ENCODE measurements at places on chromosomes 5 and 9.

GRCh38 chr5:180097926-180098325 lies 26.4 kb upstream of the RNF130 start:
- DNase-seq = no peak

DNA sequence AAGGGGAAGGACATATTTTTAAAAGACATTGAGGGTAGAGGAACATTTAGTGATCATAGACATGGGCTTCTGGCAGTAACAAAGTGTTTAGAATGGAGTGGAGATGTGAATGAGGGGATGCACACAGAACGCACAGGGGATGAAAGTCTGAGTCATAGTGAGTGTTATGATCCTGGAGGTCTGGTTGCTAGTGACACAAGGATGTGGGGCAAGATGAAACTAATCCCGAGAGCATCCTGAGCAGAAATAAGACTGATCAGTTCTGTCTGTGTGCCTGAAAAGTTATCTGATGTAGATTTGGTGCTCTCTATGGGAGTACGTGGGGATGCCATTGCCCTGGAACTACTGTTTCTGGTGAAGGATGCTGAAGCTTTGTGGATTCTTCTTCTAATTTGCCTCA lies 141.1 kb downstream of the CHSY3 start:
- no peak for DNase-seq

GRCh38 chr9:122229485-122229837 lies 704 bp upstream of the LHX6 start:
- no peak for DNase-seq

GRCh38 chr9:4196376-4196775 lies 103.5 kb downstream of the GLIS3 start:
- DNase-seq = no peak

GRCh38 chr5:110321117-110321516 lies 405.4 kb downstream of the TMEM232 start:
- DNase-seq = no peak

DNA sequence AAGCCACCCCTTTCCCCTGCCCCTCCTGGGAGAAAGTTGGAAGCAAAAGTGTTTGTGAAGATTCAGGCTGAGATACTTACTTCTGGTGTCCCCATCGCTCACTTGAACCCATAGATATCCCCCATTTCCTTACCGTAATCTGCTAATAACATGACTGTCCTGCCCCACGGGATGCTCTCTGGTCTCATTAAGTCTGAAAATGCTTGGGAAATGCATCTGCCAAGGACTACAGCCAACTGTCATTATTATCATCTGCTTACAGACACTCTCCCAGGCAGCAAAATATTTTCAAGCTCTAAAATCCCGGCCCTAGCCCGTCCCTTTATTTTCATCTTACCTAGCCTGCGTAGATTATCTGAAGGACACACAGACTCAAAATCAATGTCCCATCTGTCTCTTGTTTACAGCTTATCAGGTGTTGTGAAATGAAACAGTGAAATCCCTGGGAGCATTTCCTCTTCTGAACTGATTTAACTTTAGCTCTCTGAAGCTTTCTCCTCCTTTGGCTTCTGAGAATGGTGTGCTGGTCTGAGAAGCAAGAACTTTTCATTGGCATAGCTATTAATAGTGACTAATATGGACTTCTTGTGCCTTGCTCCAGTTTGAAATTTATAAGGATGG lies 126.9 kb upstream of the OSMR start:
- DNase-seq = no peak

DNA sequence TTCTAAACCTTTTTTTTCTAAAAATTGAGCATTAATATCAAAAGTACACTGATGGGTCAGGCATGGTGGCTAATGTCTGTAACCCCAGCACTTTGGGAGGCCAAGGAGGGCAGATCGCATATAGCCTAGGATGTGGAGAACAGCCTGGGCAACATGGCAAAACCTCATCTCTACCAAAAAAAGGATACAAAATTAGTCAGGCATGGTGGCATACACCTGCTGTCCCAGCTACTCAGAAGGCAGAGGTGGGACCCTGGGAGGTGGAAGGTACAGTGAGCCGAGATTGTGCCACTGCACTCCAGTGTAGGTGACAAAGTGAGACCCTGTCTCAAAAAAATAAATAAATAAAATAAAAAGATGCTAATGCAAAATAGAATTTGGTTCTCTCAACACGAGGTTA lies 49.4 kb downstream of the RAPGEF1 start:
- DNase-seq = no peak

DNA sequence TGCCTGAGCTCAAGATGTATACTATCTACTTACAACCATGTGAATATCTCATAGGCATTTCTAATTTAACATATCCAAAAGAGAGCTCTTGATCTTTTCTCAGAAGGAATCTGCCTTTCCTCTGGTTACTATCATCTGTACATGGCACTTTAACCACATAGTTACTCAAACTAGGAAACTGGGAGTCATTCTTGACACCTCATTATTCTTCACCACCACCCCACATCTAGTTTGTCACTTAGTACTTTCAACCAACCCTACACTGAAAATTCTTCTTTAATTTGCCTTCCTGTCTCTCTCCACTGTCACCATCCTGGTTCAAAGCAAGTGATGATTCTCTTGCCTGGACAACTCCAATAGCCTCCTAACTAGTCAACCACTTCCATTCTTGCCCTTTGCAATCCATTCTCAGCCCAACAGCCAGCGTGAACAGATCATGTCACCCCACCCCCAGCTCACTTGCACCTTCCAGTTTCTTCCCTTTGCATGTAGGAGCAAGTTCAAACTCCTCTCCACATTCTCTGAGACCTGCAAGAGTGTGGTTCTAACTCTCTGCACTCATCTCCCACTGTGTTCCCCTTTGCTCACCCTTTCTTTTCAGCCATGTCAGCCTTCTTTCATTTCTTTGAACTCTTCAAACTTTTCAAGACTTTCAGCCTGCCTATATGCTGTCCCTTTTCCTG lies 17.3 kb upstream of the SMAD5 start:
- no peak for DNase-seq

GRCh38 chr9:116149844-116150243 lies 3.7 kb upstream of the PAPPA start:
- DNase-seq = peak; percentile 23

GRCh38 chr9:104879555-104880309 lies 48.2 kb downstream of the ABCA1 start:
- no peak for DNase-seq

- DNase-seq = no peak
Measured at GRCh38 chr9:87109851-87110250, 162.5 kb upstream of the GAS1 start.

- no peak for DNase-seq
Measured at GRCh38 chr9:73176450-73176875, 24.8 kb downstream of the ANXA1 start.

- DNase-seq = no peak
Measured at GRCh38 chr5:57303985-57304384, 130.1 kb downstream of the GPBP1 start.

DNA sequence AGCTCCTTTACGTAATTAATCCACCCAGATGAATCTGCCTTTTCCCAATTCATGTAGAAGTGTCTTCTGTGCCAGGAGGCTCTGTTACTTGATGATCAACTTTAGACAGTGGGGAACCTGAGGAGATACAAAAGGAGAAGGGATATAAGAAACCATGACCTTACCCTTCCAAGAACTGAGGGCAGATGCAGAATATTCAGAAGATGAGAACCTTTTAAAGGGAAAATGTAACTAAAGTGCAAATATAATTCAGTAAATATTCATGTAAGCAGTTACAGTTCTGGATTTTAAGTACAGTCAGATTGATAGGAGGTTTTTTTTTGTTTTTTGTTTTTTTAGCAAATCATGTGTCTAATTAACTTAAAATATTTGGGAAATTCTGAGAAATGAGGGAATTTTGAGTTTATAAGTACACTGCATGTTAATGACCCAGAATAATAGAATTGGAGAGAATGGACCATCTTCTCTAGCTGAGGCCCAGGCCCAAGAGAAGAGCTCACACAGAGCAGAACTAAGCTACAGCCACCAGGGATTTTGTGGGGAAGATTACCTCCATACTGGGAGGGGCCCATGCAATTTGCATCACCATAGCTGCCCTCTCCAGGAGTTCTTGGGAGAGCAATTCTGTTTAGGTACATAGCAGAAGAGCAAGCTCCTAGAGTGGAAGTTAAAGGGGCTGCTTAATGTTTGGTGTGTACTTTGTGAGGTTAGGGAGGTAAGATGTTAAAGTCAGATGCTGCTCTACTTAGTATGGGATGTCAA lies 61.5 kb downstream of the SV2C start:
- no peak for DNase-seq

DNA sequence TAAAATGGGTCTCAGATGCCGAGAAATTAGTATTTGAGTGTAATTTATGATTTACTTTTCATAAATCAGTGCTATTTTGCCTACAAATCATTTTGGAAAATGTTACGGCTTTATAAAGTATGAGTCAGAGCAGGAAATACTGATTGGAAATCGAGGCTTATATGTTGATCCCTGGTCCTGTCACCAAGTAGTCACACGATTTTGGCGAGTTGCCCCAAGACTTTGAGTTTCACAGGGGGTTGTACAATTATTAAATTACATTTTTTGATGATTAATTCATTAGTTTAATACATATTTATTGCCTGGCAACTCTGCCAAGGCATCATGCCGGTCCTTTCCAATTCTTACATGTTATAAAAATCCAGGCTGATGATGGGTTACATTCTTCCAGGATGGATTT lies 443.9 kb upstream of the KLF4 start:
- no peak for DNase-seq

DNA sequence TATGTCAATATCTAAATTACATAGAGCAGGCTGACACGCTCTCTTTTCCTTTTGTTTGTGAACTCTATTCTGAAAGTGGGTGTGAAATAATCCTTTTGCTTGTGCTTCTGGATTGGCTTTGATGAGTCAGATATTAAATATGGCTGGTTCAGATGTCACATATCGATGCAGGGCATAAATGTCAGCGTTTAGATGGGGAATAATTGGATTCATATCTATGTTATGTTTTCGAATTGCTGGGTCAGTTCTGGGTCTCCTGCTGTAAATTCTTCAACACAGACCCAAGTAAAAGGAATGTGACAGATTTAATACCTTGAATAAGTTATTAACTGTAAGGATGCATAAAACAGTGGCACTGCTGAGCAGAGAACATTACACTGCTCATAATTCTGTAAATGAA lies 118.7 kb upstream of the SNX2 start:
- DNase-seq = no peak

- DNase-seq = no peak
Measured at GRCh38 chr5:134582941-134583340, 49.7 kb downstream of the SAR1B start.

GRCh38 chr5:168655316-168655715 lies 76.1 kb upstream of the PANK3 start:
- DNase-seq = no peak

DNA sequence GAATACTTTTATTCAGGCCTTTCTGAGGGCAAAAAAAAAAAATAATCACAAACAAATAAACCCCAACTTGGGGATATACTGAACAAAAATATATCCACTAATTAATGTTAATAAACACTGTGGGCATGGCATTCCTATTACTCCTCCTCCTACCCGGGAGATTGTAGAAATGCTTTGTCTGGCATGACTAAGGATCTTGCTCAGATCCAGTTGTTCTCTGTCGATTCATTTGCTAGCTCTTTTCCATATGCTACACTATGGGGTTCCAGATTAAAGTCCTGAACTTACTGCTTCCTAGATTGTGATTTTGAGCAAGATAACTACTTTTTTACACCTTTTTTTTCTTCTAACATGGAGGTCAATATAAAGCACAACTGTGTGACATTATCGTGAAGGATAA lies 102.2 kb upstream of the PRR16 start:
- no peak for DNase-seq

Data from kidney capillary endothelial cell (primary cell).